ENCODE measurements at places on chromosomes 5 and 9.

- DNase-seq, result no peak
Observed at GRCh38 chr5:90326995-90327394, 82.6 kb downstream of the CETN3 start.

DNA sequence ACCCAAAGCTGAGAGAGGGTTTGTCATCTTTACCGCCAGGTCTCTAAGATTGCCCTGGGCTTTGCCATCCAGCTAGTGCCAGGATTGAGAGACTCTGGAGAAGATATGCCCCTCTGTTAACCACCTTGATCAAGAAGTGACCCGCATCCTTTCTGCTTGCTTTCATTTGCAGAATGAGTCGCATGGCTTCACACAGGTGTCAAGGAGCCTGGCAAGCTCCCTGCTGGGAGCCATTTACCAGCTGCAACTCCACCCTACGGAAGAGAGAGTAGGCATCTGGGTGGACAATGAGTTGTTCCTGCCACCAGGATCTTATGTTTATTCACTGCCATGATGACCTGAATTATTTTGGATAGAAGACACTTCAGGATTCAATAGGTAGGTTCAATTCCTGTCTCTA is 43.0 kb downstream of the HSD17B3 start:
- no peak for DNase-seq

DNA sequence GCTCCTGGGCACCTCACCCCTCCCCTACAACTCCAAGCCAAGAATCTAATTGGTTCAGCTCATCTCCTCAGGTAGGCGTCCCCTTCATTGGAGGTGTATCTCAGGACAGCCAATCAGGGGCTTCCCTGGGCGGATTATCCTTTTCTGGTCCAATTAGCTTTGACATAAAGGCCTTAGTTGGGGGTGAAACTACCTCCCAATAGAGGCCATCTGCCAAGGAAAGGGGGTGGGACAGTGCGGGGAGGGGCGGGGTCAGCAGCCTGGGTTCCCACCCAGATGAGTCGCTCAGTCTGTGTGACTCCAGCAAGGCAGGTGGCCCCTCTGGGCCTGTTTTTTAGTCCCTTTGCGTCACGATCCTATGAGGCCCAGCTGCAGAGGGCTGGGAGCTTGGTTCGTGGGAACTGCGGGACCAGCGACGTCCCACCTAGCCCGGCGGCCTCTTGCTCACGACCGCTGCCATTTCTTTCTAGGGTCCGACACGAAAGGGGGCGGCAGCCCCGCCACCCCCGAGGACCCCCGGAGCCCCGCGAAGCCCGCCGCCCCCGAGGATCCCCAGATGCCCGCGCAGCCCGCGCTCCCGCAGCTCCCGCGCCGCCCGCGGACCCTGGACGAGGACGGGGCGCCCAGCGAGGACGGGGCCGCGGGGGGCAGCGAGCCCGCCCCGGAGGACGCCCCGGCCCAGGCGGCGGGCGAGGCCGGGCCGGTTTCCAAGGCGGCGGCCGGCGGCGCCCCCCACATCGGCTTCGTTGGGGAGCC is 8.9 kb downstream of the PRRT1B start:
- DNase-seq, result no peak

- DNase-seq, result no peak
Observed at GRCh38 chr5:147821766-147822165, 9.7 kb downstream of the SPINK1 start.

DNA sequence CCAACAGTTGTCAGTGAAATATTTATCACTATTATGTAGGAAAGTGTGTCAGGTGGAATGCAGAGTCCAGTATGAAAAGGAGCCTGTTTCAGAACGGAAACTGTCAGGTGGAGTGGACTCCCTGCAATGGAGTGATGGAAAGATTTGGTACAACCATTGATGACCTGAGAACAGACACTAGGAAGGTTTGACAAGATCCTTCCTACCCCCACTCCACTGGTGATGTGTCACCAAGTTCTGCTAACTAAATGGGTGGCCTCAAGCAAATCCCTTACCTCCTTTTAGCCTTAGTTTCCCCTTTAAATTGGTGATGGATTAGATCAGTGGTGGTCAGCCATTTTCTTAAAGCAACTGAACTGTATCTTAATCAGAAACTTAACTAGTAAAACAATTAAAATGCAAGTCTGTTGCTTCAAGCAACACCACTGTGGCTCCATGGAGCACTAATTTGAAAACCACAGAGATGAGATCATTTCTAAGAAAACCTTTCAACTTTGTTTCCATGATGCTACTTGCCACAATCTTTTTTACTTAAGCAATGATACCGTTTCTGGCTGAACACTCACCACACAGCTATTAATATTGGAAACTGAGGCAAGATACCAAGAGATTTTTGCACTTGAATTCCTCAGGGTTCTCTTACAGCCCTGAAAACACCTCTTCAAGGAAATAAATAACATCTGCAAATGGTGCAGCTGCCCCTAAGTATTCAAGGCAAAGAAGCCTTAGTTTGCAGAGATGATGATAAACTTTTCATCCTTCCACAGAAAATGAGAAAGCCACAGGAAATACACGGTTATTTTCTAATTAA is 140.6 kb downstream of the ERCC6L2 start:
- no peak for DNase-seq
